Stimulated activated CD4-positive, alpha-beta T cell treated with anti-CD3 and anti-CD28 coated beads, Interleukin-1b, Interleukin-23, amount 100 ng/mL, for 48 hours (primary cell): ENCODE measurements at places on chromosomes 3 and 15.

GRCh38 chr15:38709196-38709595 lies 144.6 kb upstream of the RASGRP1 start:
- DNase-seq, result no peak

GRCh38 chr3:195084746-195085145 lies 186.2 kb downstream of the XXYLT1 start:
- no peak for DNase-seq

DNA sequence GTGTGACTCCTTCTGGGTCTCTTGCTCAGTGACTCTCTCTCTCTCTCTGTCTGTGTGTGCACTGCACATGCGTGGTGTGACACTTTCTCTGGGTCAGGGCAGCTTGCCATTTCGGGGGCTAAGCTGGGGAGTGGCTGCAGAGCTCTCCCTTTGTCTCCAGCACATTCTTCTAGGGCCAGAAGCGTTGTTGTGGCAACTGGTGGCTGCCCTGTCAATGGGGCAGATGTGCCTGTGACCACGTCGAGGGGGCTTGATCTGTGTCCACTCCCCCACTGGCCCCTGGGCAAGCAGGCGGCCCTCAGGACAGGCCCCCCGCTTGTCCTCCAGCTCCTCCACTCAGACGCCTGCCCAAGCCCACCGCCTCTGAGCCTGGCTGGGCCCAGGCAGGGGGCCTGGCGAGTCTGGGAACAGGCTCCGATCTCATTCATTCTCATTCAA lies 67.8 kb downstream of the WNT7A start:
- DNase-seq, result no peak

DNA sequence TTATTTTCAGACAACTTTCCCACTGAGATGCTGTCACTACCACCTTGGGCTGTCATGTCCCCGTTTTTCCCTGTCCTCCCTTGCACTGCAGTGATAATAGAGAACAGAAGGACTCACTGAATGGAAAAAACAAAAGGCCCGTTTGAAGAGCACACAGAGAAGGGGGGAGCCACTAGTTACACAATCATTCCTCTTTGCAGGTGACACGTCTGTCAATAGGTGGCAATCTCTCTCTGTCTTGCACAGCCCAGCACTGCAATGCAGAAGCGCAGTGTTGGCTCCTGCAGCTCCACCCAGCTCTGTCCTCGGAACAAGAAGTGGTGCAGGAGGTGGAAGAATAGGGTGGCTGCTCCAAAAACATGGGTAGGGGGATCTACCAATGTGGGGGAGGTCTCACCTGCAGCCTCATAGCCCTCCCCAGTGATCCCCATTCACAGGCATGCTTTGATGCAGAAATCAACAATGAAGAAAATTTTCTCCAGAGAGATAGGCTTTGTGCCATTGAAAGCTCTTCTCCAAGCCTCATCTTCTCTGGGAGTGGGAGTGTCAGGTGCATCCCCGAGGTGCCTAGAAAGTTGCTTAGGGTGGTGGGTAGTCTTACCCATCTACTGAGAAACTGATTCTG lies 31.8 kb downstream of the FSTL1 start:
- no peak for DNase-seq

DNA sequence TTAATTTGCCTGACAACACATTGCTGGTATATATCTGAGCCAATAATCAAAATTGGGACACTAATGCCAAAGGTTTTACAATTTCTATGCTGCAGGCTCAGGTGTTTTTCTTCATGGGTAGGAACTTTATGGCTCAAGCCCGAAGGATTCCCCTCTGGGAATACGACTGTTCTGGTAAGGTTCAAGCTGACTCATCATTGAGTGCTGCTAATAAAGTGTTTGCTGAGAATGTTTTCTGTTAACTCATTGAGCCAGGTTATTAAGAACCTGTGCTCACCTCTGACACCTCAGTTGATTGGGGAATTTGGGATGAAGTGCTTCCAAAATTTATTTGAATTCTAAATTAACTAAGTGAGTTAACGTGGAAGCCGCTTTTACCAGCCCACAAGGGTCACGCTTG lies 135.8 kb upstream of the CTDSPL start:
- DNase-seq, result no peak

GRCh38 chr3:192840143-192840836 lies 77.4 kb downstream of the MB21D2 start:
- no peak for DNase-seq
